ENCODE measurements at places on chromosomes 16 and 17.

GRCh38 chr17:77810536-77810935 is 148.0 kb upstream of the TNRC6C start:
- DNase-seq, result no peak

DNA sequence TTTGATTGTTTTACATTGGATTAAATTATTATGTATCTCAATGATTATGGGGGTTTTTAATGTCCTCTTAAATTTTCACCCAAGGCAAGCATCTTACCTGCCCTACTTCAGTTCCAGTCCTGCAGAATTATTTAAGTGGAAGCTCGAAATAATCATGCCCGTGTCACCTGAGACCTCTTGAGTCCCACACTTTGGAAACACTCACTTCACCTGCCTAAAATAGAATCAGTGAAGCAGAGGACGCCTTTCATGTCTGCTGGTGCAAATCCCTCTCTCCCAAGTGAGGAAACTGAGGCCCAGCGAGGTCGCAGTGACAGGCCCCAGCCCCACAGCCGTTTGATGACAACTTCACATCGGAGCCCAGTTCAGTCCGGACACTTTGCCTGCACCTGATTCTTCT is 284.6 kb downstream of the C16orf95 start:
- no peak for DNase-seq

- no peak for DNase-seq
Measured at GRCh38 chr16:84356591-84357116, 11.7 kb upstream of the ATP2C2 start.

DNA sequence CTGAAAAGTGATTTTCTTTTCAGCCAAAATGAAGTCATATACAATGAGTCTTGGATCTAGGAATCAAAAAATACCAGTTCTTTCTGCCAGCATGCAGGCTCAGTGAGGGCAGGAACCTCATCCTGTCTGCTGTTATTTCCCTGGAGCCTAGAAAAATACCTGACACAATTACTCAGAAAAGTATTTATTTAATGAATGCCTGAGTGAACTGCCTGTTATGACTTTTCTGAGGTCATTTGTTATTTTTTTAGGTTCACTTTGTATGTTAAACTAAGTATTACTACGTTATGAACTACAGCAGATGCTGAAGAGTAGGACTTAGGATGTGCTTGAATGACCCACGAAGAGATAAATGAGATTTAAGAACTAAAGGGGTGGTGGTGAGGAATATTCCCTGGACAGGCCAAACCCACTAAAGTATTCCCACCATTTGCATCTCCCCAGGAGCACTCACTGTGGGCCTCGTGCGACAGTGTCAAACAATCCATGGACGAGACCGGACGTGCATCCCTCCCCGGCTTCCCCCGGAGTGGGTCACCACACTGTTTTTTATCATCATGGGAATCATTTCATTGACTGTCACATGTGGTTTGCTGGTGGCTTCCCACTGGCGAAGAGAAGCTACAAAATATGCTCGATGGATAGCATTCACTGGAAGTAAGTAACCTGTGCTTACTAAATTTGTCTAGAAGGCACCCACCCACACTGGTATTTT is 17.1 kb upstream of the VWA3A start:
- DNase-seq, result no peak

DNA sequence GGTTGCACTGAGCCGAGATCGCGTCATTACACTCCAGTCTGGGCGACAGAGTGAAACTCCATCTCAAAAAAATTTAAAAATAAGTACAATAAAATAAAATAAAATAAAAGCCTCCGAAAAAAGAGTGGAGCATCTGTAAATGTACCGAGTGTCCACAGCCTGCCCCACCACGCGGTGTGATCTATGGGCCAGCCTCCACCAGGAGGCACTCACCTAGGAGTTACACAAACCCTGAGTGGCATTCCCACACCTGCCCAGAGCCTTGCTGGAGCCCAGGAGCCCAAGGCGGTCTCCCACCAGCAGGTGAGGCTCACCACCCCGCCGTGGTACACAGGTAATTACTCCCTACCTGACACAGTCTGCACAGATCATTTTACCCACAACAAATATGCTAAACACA is 183.2 kb downstream of the ZNF423 start:
- DNase-seq, result no peak

- DNase-seq, result no peak
Measured at GRCh38 chr17:59746849-59747445, 39.5 kb downstream of the VMP1 start.

- DNase-seq, result no peak
Measured at GRCh38 chr16:89004209-89004831, 27.3 kb upstream of the CBFA2T3 start.

DNA sequence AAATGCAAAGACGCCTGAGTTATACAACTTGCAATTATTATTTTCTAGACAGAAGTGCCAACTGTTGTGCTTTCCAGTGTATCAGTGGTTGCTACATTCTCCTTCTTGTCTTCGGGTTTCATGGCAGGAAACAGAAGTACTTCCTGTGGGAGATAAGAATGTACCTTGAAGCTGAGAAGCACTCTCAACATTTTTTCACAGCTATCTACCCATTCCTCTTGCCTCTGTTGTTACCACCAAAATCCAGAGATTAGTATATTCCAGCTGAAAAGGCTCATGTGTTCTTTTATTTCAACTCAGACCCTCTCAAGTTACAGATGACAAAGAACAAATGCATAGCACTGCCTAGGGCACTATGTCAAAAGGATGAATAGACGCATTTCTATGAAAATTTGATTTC is 4.8 kb upstream of the ADAT1 start:
- no peak for DNase-seq

- peak; percentile 63 for DNase-seq
Measured at GRCh38 chr16:997440-998051, 16.0 kb downstream of the SOX8 start.

- DNase-seq, result no peak
Measured at GRCh38 chr16:28537076-28537475, 1.7 kb downstream of the NUPR1 start.

DNA sequence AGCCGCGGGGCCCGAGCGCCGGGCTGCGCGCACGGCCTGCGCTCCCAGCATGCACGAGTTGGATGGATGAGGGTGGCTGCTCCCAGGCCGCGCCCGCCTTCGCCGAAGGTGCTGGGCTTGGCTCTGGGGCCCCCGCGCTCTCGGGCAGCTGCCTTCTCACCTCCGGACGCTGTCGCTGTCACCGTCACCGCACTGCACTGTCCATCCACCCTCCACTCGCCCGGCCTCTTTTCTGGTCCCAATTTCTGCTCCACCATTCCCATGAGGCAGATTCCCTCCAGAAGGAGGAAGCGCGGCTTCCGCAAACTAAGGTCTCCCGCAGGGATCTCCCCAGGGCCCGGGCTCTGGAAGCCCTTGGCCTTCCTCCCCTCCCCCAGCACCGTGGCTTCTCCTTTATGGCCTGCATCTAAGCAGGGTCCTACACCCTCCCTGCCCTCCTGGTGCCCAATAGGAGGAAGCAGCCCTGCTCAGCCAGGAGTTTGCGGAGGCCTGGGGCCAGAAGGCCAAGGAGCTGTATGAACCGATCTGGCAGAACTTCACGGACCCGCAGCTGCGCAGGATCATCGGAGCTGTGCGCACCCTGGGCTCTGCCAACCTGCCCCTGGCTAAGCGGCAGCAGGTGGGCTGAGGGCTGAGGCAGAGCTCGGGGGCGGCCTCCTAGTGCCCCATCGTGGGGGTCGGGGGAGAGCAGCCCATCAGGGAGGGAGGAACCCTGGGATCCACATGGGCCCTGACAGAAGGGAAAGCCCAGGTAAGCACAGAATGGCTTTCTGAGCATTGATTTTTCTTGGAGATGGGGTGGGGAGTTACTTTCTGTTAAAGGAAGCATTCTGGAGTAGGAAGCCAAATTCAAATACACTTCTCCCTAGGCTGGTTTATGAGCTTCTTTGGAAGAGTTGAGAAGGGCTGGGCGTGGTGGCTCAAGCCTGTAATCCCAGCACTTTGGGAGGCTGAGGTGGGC is 899 bp downstream of the ACE start:
- DNase-seq, result no peak

GRCh38 chr17:1557355-1558095 is 5.1 kb downstream of the PITPNA start:
- DNase-seq, result no peak

DNA sequence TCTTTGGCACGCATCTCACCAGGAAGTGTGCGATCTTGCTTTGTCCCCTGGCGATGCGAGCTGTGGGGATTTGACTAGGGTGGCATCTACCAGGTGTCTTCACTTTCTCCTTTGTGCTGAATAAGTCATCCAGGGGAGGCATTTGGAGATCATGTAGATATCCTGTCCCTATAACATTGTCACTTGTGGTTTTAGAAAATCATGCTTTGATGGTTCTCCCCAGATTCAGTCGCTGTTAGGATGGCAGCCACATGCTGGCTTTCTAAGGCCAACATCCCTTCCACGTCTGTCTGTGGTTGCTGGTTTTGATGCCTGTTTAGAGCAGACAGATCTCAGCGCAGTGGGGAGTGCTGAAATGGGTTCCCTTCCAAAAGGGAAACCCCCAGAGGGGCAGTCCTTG is 2.5 kb downstream of the ADAD2 start:
- DNase-seq, result no peak
